Brain (organoid and tissue), 16 donors: ENCODE measurements at places on chromosomes 6 and 20.

DNA sequence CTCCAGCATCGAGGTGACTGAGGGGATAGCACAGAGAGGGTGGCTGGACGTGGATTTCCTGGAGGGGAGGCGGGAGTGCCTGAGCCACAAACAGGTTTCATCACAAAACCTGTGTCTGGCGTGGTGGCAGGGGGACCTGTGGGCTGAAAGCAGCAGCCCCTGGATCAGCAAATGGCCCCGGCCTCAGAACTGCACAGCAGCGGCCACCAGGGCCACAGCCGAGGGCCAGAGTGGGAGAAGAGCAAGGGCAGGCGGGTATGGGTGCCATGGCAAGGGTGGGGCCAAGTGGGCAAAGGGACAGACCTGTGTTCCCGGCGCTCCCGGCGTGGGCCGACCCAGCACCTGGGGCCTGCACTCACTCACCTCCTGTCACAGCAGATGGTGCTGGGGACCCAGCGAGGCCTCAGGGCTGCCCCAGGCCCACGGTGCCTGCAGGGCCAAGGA, 19.0 kb downstream of the NTSR1 start:
- no peak for DNase-seq

- DNase-seq = peak; percentile 60
Observed at GRCh38 chr20:47127999-47128398, 228.5 kb downstream of the ZMYND8 start.

DNA sequence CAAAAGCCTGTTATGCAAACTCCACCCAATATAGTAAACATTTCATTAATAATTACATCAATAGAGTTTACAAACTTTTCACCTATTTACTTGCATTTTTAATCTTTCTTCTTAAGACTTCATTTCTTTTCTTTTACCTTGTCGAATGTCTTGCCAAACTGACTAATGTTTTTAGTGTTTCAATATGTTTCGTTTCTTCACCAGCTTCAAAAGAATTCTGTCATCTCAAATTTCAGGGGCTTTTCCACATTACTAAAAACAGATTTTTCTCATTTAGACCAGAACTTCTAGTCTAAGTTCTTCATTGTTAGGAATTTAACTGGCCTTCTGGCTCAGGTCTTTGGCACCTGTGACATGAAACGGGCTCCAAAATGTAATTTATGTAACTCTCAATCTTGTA, 196.5 kb downstream of the ARHGAP18 start:
- no peak for DNase-seq

- DNase-seq = no peak
Observed at GRCh38 chr6:16434885-16435284, 196.5 kb downstream of the GMPR start.

DNA sequence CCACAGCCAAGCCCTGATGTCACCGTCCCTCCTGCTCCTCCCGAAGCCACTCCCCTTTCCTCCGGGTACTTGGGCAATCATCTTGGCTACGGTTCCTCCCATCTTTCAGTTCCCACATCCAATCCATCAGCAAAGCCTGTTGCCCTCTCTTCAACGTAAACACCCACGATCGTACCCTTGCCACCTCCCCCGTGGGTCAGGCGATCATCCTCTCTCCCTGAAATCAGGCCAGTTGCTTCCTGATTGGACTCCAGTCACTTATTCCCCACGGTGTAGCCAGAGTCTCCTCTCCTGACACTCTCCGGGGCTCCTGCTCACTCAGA, 44.5 kb downstream of the SULF2 start:
- DNase-seq = no peak

- no peak for DNase-seq
Observed at GRCh38 chr6:107330168-107330567, 129.2 kb downstream of the PDSS2 start.

- no peak for DNase-seq
Observed at GRCh38 chr20:49515586-49515985, 33.1 kb upstream of the KCNB1 start.

DNA sequence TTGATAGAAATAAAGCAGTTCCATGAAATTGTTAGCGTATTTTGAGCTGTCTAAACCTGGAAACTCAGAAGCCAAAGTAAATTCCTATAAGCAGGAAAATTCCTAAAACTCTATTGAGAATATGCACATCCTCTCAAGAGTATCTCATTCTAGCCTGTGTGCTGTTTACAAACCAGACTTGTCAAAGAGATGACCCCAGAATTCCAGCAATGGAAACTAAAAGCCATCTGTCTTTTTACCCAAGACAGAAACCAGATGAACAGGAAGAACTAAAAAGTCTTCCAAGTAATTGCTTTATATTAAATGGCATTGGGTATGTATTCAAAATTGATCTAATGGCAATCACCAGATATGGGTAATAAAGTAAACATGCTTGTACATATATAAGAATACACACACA, 92.6 kb downstream of the COL19A1 start:
- no peak for DNase-seq

DNA sequence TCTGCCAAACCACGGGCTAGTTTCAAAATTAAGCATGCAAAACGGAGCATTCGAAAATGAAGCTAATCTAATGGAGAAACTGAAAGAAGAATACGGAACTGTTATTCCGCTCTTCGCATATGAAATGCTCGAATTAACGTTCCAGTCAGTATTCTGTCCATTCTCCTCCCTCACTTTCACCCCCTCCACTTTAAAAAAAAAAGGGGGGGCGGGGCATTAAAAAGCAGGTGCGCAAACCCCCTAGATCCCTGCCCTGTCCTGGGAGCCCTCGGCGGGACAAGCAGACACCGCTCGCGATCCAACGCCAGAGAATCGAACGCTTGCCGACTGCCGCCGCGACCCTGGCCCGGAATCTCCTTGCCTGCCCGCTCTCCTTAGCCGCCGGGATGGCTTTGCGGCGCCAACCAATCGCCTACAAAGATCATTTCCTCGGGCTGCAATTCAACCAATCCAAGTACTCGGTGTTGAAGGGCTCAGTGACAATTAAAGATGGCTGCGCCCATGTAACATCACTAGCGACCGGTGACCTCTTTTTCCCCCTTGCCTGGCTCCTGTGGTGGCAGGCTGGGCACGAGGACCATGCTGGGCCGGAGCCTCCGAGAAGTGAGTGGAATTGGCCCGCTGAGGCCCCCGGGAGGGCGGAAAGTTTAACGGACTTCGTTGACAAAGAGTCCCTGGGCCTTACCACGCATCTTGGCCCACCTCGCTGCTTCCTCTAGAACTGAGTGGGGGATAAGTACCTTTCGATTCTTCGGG, at the start of the genes QRSL1 and RTN4IP1:
QRSL1 (plus strand) TSS at position 476 of the 756 bp plus-strand sequence; CDS start at position 580, 104 bp downstream.
RTN4IP1 (minus strand) TSS at position 396 of the 756 bp plus-strand sequence. CDS start 477 bp downstream, outside the sequence.
- DNase-seq = peak; percentile 98

DNA sequence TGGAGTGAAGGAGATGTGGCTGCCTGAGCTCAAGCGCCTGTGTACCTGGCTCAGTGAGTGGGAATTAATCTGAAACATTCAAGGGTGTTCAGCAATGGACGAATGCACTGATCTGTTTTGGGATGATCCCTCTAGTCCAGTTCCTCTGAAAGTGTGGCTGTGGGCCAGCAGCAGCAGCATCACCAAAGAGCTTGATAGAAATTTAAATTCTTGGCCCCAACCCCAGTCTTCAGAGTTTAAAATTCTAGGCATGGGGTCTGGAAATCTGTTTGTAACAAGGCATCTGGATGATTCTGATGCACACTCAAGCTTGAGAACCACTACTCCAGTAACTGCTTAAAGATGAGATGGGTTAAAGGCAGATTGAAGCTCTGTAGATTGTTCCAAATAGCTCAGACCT, 59.2 kb downstream of the STMND1 start:
- DNase-seq = peak; percentile 50

- peak; percentile 37 for DNase-seq
Observed at GRCh38 chr6:33589731-33590530, 9.9 kb upstream of the BAK1 start.

- DNase-seq = no peak
Observed at GRCh38 chr6:35090734-35091133, 50.4 kb downstream of the TCP11 start.

DNA sequence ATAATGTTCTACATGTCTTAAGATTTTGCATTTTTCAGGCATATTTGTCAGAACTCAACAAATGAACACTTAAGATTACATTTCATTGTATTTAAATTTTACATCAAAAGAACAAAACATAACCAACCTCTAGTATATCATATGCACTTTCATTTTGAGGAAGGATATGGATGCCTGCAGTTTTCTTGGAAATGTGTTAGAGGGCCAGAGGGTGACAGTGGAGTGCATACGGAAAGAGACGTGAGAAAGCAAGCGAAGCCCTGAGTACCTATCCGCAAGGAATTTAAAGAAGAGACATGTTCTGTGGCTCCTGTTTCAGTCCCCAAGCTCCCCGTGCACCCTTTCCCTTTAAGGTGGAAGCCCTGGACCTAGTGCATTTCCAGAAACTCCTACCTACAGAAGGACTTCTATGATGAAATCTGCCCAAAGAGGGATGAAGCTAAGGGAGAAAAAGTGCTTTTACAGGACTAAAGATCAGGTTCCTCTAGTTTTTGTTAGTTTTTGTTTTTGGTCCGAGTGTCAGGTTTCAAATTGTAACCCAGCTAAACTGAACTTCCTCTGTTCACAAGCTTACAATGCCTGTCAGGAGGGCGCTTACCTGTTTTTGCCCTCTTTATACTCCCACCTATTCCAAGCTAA, 38.8 kb downstream of the EZR start:
- no peak for DNase-seq

DNA sequence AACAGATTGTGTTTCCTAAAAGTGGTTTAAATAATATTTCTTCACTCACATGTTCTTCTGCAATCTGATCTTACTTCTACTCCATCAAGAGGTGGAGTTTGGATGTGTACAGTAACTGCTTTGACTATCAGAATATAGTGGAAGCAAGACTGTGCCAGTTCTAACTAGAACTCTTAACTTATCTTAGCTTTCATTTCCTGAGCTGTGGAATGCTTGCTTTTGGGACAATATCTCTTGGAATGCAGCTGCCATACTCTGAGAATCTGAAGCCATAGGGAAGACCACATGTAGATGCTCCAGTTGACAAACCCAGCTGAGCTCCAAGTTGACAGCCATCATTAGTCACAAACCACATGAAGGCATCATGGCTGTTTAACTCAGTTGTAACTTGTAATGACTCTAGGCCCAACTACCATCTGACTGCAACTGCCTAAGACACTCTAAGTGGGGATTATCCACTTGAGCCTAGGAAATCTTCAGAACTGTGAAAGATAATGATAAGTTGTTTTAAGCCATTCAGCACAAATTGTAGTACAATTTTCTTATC, 40.8 kb upstream of the MAN1A1 start:
- no peak for DNase-seq

- peak; percentile 31 for DNase-seq
Observed at GRCh38 chr20:17533396-17533795, 2.2 kb upstream of the BFSP1 start.

DNA sequence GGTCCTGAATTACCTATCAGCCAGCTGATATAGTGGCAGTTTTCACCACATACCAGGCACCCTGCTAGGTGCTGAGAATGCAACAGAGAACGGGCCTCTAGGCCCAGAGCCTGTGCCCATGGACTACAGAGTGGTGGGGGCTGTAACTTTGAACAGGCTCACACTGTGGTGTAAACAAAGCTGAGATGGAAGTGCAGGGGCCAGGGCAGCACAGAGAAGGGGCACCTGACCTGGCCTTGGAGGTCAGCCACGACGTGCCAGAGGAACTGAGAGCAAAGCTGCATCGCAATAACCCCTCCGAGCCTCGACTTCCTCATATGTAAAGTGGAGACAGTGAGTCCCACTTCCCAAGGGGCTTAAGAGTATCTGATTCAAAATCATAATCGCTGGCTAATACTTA, 105.8 kb downstream of the MAFB start:
- no peak for DNase-seq

DNA sequence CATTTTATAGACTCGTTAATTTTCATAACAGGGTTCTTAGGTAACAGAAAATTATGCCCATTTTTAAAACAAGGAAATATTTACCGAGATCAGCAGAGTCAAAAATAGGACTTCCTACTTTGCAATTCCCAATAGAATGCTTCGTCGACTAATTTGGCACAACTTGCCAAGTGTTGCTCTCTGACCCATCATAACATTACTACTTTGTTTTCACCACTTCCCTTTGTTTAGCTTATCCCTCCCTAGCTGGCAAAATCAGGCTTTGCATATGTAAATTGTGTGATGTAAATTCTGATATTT, 914 bp upstream of the RANBP9 start:
- DNase-seq = no peak

- DNase-seq = peak; percentile 48
Observed at GRCh38 chr20:37407573-37408002, 61.6 kb downstream of the SRC start.

- no peak for DNase-seq
Observed at GRCh38 chr6:158457131-158457530, 102.8 kb upstream of the TMEM181 start.

DNA sequence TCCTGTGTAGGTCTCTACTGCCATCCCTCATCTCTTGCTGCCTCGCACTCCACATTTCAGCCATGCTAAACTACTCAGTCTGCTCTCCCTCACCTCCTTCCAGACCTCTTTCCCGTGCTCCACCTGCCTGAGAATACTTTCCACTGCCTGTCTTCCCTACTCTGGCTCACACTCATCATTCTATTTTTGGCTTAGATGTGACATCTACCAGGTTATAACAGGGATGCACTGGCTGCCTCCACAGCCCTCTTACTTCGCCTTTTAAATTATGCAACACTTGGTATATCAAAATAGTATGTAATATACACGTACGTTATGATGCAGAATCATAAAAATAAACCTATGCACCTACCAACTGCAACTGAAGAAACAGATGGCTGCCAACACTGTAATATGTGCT, 222.8 kb upstream of the DTNBP1 start:
- no peak for DNase-seq

- DNase-seq = peak; percentile 52
Observed at GRCh38 chr6:169240125-169240524, 13.5 kb downstream of the THBS2 start.

DNA sequence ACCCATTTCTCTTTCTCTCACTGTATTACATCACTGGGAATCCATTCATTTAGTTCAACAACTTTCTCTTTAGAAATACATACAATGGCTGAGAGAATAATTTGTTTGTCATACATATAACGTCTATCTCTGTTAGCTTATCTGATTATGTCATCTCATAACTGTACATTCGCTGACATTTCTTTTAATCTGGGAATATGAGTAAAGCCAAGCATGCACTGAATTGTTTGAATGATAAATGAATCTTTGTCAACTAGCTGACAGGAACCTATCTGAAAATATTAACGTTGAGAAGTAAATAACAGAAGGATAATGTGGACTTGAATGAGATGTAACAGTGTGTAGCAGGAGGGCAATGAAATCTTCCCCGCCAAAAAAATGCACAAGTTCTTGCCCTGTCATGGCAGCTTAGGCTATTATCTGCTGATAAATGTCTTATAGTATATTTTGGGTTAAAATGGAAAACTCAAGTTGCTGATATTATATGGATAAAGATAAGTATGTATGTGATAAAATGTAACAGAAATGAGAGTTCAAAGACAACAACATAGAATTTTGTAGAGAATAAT, 581.2 kb upstream of the ADGRB3 start:
- no peak for DNase-seq
